ENCODE measurements at places on chromosomes 12 and 14. TPM values are rescaled to one million over a fixed set of nuclear protein-coding genes. Genes with fewer than 3 reads are reported as not detected.

GRCh38 chr14:59150990-59151389 lies 37.5 kb upstream of the DAAM1 start:
- DNase-seq: no peak
- H3K27ac ChIP-seq: no peak overlapping the region
- H3K4me3 ChIP-seq: no peak overlapping the region
- H3K27me3 ChIP-seq: no peaks in the 10 kb centered on the region
- no peaks in the 10 kb centered on the region for H3K4me1 ChIP-seq

DNA sequence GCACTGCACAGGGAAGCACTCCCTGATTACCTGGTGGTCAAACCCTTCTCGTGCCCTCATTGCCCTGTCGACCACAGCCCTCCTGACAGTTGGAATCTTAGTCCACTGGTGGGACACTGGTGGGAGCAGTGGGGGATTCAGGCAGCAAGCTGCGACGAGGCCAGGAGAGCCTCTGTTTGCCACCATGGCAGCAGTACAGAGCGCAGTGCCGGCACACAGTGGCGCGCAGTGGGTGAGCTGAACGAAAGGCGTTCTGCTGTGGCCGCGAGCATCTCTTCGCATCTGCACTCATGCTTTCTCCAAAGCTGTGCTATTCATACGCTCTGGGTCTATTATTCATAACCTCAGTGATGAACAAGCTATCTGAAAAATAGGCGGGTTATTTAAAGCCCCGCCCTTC lies 14.3 kb downstream of the RFLNA start:
- no peaks in the 10 kb centered on the region for H3K36me3 ChIP-seq
- H3K4me3 ChIP-seq: no peak overlapping the region
- no peak overlapping the region for H3K27ac ChIP-seq
- DNase-seq: no peak
- H3K27me3 ChIP-seq: no peaks in the 10 kb centered on the region
- H3K4me1 ChIP-seq: no peaks in the 10 kb centered on the region

- no peaks in the 10 kb centered on the region for H3K36me3 ChIP-seq
- no peak for DNase-seq
- no peaks in the 10 kb centered on the region for H3K27me3 ChIP-seq
- H3K4me1 ChIP-seq: no peaks in the 10 kb centered on the region
Measured at GRCh38 chr12:64103825-64104740, 118.0 kb downstream of the KICS2 start.

DNA sequence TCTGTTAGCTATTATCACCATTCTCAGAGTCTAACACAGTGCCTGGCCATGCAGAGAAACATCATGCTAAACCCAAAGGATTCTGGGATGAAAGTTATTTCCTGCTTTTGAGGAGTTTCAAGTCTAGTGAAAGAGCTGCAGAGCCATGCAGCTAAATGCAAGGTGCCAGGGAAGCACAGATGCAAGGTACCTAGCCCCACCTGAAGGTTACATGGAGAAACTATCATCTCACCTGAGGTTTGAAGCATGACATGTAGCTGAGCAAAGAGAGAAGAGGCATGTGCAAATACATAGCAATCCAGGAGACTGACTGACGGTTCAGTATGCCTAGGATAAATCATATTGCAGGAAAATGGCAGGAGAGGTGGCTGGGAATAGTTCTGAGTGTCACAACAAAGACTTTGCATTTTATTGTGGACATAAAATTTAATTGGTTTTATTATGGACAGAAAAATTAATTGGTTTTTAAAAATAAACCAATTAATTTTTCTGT lies 170.4 kb downstream of the PRKD1 start:
- DNase-seq: no peak
- no peak overlapping the region for H3K4me3 ChIP-seq
- H3K4me1 ChIP-seq: peaks cover 7% of the 10 kb centered on the region
- H3K36me3 ChIP-seq: no peaks in the 10 kb centered on the region
- no peaks in the 10 kb centered on the region for H3K27me3 ChIP-seq

DNA sequence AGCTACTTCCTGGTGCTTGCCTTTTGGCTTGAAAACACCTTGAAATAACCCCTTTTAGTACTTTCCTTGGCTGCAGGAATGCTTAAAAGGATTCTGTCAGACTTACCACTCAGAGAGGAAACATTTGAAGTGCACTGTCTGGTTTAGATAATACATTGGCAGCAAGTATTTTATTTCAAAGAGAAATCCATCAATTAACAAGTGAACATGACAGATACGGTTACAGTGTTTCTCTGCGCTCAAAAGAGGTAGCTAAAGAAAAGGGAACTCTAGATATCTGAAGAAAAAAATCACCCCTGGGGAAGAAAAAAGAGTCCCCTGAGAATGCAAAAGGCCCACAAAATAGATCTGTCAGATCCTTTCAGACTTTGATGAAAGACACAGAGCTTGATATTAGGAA lies 421.9 kb downstream of the LRFN5 start:
- no peaks in the 10 kb centered on the region for H3K4me1 ChIP-seq
- no peak overlapping the region for H3K27ac ChIP-seq
- no peak for DNase-seq
- no peaks in the 10 kb centered on the region for H3K36me3 ChIP-seq
- H3K4me3 ChIP-seq: no peak overlapping the region
- no peaks in the 10 kb centered on the region for H3K27me3 ChIP-seq

ZDHHC22 gene
- not detected for total RNA-seq

DNA sequence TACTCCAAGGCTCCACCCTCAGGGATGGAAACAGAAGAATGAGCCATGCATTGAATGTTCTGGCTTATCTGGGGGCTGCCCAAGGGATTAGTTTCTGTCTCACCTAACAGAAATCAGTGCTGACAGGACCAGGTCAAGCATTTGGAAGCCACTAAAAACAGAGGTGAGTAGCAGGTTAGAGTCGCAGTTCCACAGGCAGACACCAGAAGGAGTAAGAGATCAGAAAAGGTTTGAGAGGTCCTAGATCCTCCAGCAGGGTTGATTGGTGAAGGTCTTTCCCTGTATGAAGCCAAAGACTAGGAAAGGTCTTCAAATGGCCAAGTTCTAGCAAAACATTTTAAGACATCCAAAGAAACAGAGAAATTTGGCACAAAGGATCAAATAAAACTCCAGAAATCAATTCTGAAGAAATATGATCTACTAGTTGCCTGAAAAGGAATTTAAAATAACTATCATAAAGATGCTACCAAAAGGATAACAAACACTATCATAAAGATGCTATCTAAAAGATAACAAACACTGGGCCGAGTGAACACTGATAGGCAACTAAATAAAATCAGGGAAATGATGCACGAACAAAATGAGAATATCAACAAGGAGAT lies 19.5 kb upstream of the TTC9 start:
- H3K27me3 ChIP-seq: no peaks in the 10 kb centered on the region
- H3K4me1 ChIP-seq: no peaks in the 10 kb centered on the region
- no peak overlapping the region for H3K4me3 ChIP-seq
- no peak for DNase-seq
- no peaks in the 10 kb centered on the region for H3K36me3 ChIP-seq
